ENCODE measurements at places on chromosomes 6 and 20.

GRCh38 chr6:61711849-61712248, 574.2 kb downstream of the KHDRBS2 start:
- DNase-seq: no peak

- no peak for DNase-seq
These were observed 183.6 kb downstream of the PRL start for GRCh38 chr6:22113026-22113766.

GRCh38 chr20:34892671-34893070, 16.3 kb downstream of the ACSS2 start:
- DNase-seq: no peak

DNA sequence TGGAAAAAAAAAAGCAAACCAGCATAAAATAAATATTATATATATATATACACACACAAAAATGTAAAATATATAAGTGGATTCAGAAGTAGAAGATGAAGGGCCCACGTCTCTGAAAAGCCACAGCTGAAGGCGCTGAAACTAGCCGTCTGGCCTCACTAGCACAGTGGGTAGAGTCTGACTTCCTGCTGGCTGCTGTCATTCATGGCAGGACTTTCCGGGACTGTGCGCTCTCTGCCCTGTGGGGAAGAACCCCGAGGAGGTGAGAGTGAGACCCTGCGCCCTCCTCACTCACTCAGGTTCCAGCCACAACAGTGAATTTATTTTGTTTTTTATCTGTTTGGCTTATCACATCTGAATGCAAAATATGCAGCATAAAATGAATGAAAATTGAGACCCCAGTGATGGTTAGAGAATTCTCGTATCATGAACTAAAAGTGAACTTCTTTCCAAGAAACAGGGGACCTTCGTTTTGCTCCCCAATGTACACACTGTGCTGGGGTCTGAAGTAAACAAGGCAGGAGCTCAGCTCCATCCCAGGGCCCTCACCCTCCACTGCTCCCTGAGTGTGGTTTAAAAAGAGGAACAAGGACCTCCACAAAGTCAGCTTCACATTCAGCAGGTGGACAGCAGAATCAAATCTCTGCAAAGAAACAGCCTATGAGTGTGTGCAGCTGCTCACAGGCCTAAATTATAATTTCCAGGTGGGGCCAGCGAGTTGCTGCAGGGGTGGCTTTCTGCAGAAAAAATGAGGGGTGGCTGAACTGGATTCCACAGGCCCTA, 1.3 kb upstream of the RAMACL start:
- DNase-seq: no peak

DNA sequence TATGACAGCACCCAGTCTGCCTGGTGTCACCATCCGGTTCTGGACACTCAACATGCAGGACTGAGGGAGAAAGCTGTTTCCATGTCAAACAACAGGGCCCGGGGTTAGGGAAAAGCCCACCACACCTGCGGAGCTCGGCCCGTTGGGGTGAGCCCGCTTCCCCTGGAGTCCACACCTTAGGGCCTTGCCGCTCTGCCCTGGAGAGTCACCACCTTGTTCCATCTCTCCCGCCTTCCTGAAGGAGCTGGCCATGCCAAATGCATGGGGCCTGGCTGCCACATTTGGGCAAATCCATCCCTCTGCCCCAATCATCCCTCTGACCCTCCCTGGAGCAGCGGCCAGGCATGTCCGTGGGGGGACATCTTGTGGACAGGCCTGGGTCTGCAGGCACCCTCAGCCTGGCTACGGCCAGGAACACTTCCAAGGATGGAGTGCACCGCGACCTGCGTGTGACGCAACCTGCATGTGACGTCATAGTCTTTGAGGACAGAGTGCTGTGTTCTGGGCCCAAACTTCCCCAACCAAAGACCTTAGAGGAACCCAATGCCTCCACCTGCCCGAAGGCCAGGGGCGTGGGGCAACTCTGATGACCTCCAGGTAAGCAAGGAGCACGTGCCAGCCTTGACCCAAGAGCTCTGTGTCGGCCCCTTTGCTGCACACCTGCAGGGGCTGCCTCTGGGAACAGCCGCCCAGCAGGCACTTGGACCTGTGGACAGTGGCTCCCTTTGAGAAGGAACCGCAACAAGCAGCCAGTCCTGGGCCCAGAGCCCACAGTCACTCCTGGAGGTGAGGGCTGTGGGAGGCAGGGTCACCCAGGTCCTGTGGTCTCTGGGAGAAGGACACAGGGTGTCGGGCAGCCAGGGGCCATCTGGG, 1.7 kb downstream of the CABLES2 start:
- DNase-seq: no peak

DNA sequence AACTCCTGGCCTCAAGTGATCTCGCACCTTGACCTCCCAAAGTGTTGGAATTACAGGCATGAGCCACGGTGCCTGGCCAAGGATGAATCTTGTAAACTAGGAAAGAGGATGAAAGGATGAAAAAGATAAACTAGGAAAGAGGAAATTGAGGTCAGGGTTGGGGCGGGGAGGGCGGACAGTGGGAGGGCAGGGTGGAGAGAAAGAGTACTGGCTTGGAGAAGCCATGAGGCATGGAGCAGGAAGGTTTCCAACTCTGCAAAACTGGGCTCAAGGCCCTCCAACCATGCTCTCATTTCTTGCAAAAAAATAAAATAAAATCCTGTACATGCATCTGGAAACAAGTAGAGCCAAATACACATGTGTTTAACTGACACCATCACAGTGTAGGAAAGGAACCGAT, 256.6 kb upstream of the SGK1 start:
- DNase-seq: no peak

- no peak for DNase-seq
These were observed 140.4 kb upstream of the SUPT3H start for GRCh38 chr6:45518013-45518720.

DNA sequence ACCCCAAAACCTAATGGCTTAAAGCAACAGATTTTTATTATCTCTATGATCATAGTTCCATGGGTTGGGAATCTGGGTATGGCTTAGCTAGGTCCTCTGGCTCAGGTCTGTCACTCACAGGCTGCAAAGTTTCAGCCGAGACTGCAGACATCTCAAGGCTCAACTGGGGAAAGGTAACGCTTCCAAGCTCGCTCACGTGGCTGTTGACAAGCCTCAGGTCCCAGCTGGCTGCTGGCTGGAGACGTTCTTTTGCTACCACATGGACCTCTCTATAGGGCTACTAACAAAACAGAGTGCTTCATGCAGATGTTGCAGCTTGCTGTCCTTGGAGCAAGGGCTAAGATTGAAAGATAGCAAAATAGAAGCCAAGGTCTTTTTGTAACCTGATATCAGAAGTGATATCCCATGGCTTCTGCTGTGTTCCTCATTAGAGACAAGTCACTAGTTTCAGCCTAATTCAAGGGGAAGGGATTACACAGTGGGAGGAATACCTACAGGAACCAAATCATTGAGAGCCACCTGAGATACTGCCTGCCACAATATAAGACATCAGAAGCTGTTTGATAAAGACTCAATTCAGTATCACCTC, 6.6 kb downstream of the HTR1E start:
- DNase-seq: no peak

- no peak for DNase-seq
These were observed 1.4 kb upstream of the BPIFB1 start for GRCh38 chr20:33281550-33282146.

DNA sequence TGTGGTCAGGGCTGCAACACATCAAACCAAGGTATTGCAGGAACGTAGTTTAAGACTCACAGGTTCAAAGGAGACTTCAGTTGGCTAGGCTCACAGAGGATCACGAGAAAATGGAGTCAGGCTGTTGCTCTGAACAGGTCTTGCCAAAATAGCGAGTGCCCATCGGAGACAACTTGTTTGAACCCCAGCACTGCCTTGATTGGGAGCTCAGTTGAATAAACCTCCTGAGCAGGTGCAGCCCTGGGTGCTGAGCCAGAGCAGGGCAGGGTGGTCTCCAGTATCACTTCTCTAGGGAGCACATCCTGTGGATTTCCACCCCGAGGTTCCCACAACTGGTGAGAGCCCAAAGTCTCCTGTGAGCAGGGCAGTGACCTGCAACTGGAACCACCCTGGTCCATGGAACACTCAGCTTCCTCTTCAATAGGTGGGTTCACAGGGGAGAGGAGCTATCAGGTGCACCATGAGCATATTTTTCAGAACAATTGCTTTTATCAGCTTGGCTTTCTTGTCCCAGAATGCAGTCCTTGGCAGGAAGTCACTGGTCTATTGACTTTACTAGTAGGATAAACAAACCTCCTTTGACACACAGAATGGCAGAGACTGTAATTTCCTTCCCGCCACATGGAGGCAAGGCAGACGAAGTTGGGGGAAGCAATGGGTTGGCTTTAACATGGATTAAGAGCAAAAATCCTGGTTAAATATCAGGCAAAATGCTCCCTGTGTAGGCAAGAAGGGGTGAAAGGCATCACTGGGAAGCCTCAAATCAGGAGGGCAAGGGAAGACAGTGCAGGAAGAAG, 267.7 kb upstream of the FOXQ1 start:
- DNase-seq: no peak

GRCh38 chr20:34815636-34816035, 9.8 kb downstream of the NCOA6 start:
- DNase-seq: no peak

DNA sequence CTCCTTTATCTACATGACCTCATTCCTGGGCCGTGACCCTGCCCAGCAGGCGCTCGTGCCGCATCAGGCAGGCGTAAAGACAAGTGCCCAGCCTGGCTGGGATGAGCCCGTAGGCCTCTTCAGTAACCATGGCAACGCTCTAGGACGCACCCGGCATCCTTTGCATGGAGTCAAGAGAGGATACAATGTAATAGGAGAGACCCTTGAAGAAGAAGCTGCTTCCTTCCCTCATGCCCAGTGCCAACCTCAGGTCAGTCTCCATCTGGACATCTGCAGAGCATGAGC, 5.0 kb upstream of the LSM14B start:
- DNase-seq: no peak

- DNase-seq: no peak
These were observed 44.3 kb downstream of the KCNS1 start for GRCh38 chr20:45056473-45057173.

GRCh38 chr6:84902354-84902928, 138.0 kb upstream of the TBX18 start:
- no peak for DNase-seq

GRCh38 chr6:49563006-49563886, 12.8 kb downstream of the C6orf141 start:
- DNase-seq: no peak

DNA sequence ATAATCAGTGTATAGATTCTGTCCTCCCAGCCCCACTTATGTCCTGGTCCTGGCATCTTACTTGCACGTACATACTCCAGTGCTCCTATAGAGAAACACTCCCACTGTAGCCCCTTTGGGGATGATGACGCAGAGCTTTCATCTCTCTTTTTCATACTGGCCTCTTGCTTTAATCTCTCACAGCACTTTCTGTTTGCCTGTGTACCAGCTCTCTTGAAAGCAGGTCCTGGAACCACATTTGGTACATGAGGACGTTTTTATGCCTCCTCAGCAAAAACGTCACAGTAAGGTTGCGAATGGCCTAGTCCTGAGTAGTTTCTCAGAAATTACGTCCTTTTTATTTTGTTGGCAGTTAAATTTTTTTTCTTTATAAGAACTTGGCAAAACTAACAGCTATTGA, 10.8 kb downstream of the L3MBTL3 start:
- no peak for DNase-seq

DNA sequence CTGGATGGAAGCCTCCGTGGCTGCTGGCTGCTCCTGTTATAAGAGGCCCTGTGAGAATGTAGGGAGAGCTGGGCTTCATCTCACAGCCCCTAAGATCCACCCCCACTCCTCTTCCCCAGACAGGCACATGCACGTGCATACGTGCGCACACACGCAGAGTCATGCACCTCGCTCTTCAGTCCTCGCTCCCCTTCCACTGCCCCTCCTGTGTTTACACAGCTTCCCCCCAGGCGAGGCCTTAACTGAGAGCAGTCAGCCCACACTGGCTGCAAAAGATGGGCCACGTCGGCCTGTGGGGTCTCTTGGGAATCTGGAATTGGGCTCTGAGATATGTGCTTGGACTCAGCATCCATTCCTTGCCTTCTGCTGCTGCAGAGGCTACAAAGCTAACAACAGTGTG, 35.2 kb upstream of the MLN start:
- DNase-seq: no peak

GRCh38 chr6:83463886-83464285, 33.0 kb upstream of the ME1 start:
- no peak for DNase-seq

Data from stimulated activated CD4-positive, alpha-beta T cell treated with anti-CD3 and anti-CD28 coated beads, TNF-alpha, amount 100 ng/mL, for 24 hours (primary cell).